ENCODE measurements at places on chromosomes 6 and 20. TPM values are rescaled to one million over a fixed set of nuclear protein-coding genes. Genes with fewer than 3 reads are reported as not detected.

PDE7B gene
- polyA plus RNA-seq = not detected

DNA sequence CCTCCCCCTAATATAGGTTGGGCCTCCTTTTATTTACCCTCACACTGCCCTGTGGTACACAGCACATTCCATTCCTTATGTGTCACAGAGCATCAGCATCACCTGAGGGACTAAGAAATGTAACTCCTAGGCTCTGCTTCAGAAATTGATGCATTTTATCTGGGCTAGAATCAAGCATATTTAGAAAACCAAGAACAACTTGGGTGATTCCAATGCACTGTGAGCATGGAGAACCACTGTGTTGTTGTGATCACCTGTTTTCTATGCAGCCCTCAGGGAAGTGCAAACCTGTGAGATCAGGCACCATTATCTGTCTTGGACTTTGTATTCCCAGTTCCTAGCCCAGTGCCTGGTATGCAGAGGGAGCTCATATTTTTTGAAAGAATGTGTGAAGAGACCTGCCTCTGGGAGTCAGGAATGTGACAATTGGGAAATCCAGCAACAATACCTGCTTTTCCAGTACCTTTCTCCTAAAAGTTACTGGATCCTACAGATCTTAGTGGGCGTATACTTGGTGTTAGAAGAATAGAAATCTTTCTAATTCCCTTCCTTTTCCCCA lies 7.0 kb downstream of the KAT14 start:
- DNase-seq = peak; percentile 76

GRCh38 chr6:90621581-90621980 lies 34.7 kb upstream of the MAP3K7 start:
- no peak for DNase-seq

KLHDC3 gene
- polyA plus RNA-seq = 46.3 TPM

CGAS gene
- polyA plus RNA-seq = 2.1 TPM

- no peak for DNase-seq
These were observed 154.2 kb upstream of the MAFB start for GRCh38 chr20:40843251-40843650.

GRCh38 chr6:141443668-141444289 lies 688.9 kb upstream of the GJE1 start:
- DNase-seq = no peak

OPRM1 gene
- not detected for polyA plus RNA-seq

TDRD6 gene
- polyA plus RNA-seq = 0.01 TPM

Measured in foreskin keratinocyte (primary cell).